NCI-H1092 treated with DMSO at 0.1 percent for 48 hours (cell line): ENCODE measurements at places on chromosomes 5 and 9.

- no peak for DNase-seq
Measured at GRCh38 chr9:115267790-115268189, 149.8 kb upstream of the TNC start.

GRCh38 chr5:176648474-176649194 lies 1.4 kb downstream of the TSPAN17 start:
- no peak for DNase-seq

DNA sequence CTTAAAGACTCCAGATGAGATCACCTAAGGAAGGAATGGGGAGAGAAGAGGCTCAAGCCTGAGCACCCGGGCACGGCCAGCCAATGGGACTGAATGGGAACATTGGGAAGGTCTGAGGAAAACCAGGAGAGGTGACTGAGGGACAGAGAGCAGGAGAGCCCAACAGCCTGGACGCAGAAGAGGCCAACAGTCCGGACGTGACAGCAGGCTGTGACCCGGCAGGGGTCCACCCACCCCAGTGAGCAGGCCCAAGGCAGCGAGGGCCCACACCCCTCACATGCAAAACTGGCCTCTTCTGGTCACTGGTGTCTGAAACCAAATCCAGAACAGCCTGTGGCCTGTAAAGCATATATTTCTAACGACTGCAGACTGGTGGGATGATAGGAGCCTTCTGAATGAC lies 7.6 kb upstream of the SPTLC1 start:
- DNase-seq = no peak

DNA sequence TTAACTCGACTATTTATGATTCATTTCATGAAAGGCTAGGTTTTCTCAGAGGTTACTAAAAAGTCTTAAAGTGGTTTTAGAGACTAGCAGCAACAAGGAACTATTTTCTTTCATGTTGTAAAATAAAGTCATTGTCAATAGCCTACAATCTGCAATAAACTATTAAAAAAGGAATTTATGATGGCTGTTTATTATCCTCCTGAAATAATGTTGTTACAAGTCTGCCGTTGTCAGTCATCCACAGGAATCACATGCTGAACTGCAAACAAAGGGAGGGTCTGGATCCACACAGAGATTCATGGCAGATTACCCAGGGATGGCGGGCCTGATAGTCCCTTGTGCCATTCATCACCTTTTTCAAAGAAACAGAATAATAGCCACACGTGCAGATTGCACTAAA lies 49.2 kb downstream of the TMEM174 start:
- no peak for DNase-seq

- no peak for DNase-seq
Measured at GRCh38 chr5:50843091-50843490, 176.7 kb downstream of the PARP8 start.

GRCh38 chr5:56080375-56081052 lies 85.8 kb upstream of the IL6ST start:
- DNase-seq = no peak
